ENCODE measurements at places on chromosomes 5 and 9. TPM values are rescaled to one million over a fixed set of nuclear protein-coding genes. Genes with fewer than 3 reads are reported as not detected.

The FOXD4L5 gene
- 0.09 TPM for total RNA-seq

The MEGF10 gene
- not detected for total RNA-seq

The NOL8 gene
- 73.2 TPM for total RNA-seq

The IRX2 gene
- not detected for total RNA-seq

The GFRA3 gene
- 0.32 TPM for total RNA-seq

The HACD4 gene
- 2.4 TPM for total RNA-seq

The ZNF474 gene
- total RNA-seq, result not detected

The MAML1 gene
- total RNA-seq, result 38.3 TPM

The NUDT12 gene
- 3.1 TPM for total RNA-seq

The ADAMTS19 gene
- total RNA-seq, result not detected

The ANKRD31 gene
- total RNA-seq, result 0.28 TPM

The PFN3 gene
- not detected for total RNA-seq

The LRRC70 gene
- 1.1 TPM for total RNA-seq

The PCDHB13 gene
- not detected for total RNA-seq

DNA sequence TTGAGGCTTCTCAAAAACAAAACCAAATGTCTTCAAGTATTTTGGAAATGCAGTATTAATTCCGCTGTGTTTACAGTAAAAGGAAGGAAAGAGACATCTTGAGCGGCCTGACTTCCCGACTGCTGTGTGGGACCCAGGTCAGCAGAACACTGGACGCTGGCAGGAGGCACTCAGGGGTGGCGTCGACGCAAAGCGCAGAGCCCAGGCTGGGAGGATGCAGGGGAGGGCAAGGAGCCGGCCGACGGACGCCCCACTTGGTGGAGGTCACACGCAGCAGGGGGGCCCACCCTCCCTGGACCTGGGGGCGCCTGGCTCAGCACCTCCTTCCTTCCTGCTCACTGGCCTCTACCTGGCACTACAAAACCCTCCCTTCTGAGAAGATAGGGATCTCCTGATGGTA lies 19.7 kb downstream of the SLC12A7 start:
- no peak overlapping the region for H3K4me3 ChIP-seq
- peaks cover 2% of the 10 kb centered on the region for H3K4me1 ChIP-seq
- no peaks in the 10 kb centered on the region for H3K27me3 ChIP-seq
- H3K36me3 ChIP-seq, result peaks cover 18% of the 10 kb centered on the region
- no peak overlapping the region for H3K27ac ChIP-seq

- no peak overlapping the region for H3K4me3 ChIP-seq
- DNase-seq, result no peak
- H3K27me3 ChIP-seq, result no peaks in the 10 kb centered on the region
- H3K36me3 ChIP-seq, result no peaks in the 10 kb centered on the region
- no peaks in the 10 kb centered on the region for H3K4me1 ChIP-seq
These were observed 93.5 kb upstream of the RGMB start for GRCh38 chr5:98679963-98680362.

GRCh38 chr5:219460-219863 lies 1.3 kb downstream of the SDHA start:
- peaks cover 40% of the 10 kb centered on the region for H3K36me3 ChIP-seq
- H3K4me3 ChIP-seq, result peak overlapping the region; percentile 94
- peak overlapping the region; percentile 84 for H3K27ac ChIP-seq
- no peaks in the 10 kb centered on the region for H3K27me3 ChIP-seq

DNA sequence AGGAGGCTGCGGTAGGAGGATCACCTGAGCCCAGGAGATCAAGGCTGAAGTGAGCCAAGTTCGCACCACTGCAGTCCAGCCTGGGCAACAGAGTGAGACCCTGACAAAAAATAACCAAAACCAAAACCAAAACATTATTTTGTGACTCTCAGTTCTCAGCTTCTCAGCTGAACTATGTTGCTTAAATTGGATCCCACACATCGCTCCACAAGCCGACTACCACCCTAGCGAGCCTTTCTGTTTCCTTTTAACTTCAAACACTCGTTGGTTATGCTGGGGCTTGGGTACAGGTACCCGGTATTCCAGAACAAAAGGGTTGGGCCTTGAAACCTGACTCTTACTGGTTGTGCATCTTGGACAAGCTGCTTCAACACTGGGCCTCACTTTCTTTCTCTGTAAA lies 3.8 kb upstream of the PTGS1 start:
- H3K4me1 ChIP-seq, result peaks cover 7% of the 10 kb centered on the region
- H3K36me3 ChIP-seq, result no peaks in the 10 kb centered on the region
- H3K27me3 ChIP-seq, result peaks cover 16% of the 10 kb centered on the region
- H3K27ac ChIP-seq, result no peak overlapping the region
- H3K4me3 ChIP-seq, result no peak overlapping the region
- DNase-seq, result no peak

- no peak overlapping the region for H3K27ac ChIP-seq
- DNase-seq, result no peak
- no peaks in the 10 kb centered on the region for H3K36me3 ChIP-seq
- H3K27me3 ChIP-seq, result peaks cover 30% of the 10 kb centered on the region
- H3K4me1 ChIP-seq, result no peaks in the 10 kb centered on the region
These were observed 218.6 kb upstream of the DMRTA1 start for GRCh38 chr9:22227986-22228385.

DNA sequence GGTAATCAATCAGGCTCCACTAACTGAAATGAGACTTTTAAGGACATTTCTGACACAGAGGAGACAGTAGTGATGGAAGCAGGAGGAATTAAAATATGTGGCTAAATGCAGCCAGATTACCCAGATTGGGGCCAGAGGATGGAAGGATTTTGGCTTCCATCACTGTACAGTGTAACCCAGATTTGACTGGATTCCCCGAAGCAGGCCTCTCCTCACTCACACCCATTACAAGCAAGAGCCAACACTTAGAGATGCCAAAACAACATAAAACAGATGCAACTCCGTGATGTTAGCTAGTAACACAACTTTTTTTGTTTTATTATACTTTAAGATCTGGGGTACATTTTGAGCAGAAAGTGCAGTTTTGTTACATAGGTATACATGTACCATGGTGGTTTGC lies 17.6 kb downstream of the TEK start:
- H3K27ac ChIP-seq, result no peak overlapping the region
- H3K36me3 ChIP-seq, result no peaks in the 10 kb centered on the region
- DNase-seq, result no peak
- H3K4me1 ChIP-seq, result no peaks in the 10 kb centered on the region
- H3K4me3 ChIP-seq, result no peak overlapping the region

DNA sequence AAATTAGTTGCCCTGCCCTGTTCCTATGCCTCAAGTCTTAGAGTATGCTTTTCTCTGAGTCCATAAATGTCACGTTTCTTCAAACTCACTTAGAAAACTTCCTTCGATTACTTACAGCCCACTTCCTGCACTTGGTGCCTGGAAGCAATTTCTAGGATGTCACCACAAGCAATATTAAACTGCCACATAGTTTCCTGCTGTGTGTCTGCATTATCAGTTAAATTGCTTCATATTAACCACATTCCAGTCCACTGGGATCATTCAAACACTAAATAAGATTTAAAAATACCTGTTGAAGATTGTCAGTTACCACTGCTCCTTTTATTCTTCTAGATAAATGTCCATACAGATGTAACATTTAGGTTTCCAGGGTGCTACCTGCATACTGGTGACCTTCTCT lies 4.1 kb downstream of the DENND1A start:
- no peaks in the 10 kb centered on the region for H3K27me3 ChIP-seq
- H3K36me3 ChIP-seq, result peaks cover 15% of the 10 kb centered on the region
- H3K27ac ChIP-seq, result no peak overlapping the region
- no peak for DNase-seq
- peaks cover 32% of the 10 kb centered on the region for H3K4me1 ChIP-seq
- H3K4me3 ChIP-seq, result no peak overlapping the region

GRCh38 chr5:10331341-10331796 lies 22.1 kb upstream of the MARCHF6 start:
- H3K36me3 ChIP-seq, result no peaks in the 10 kb centered on the region
- DNase-seq, result no peak
- no peak overlapping the region for H3K27ac ChIP-seq
- H3K4me3 ChIP-seq, result no peak overlapping the region
- peaks cover 4% of the 10 kb centered on the region for H3K4me1 ChIP-seq
- peaks cover 56% of the 10 kb centered on the region for H3K27me3 ChIP-seq

- DNase-seq, result no peak
- peak overlapping the region; percentile 35 for H3K27ac ChIP-seq
- H3K4me1 ChIP-seq, result peaks cover 24% of the 10 kb centered on the region
- H3K4me3 ChIP-seq, result no peak overlapping the region
These were observed 22.3 kb downstream of the TTF1 start for GRCh38 chr9:132384376-132384775.

- peak overlapping the region; percentile 77 for H3K4me3 ChIP-seq
- no peaks in the 10 kb centered on the region for H3K27me3 ChIP-seq
- H3K27ac ChIP-seq, result no peak overlapping the region
- no peak for DNase-seq
These were observed 9.8 kb upstream of the ERAP1 start for GRCh38 chr5:96817506-96817905.

DNA sequence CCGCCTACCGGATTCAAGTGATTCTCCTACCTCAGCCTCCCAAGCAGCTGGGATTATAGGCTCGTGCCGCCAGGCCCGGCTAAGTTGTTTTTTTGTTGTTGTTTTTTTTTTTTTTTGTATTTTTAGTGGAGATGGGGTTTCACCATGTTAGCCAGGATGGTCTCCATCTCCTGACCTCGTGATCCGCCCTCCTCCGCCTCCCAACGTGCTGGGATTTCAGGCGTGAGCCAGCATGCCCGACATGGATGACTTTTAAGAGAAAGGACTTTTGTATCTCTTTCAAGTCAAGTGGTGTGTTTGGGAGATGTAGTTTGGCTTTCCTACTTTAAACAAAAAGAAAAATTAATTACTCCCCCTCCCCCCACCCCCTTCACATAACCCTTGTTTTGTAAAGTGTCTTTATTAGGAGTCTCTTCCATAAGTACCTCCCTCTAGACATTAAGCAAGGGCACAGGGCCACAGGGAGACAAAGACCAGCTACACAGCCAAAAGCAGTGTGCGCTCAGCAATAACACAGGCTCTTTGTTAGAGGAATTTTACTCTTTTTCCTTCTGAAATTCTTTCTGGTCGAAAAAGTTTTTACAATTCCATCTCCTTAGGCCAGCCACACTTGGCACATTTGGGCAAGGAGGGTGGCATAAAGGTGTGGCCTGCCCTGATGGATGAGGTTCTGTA lies 31.2 kb downstream of the JAKMIP2 start:
- H3K4me1 ChIP-seq, result no peaks in the 10 kb centered on the region
- no peaks in the 10 kb centered on the region for H3K36me3 ChIP-seq
- DNase-seq, result no peak

- H3K27me3 ChIP-seq, result no peaks in the 10 kb centered on the region
- DNase-seq, result no peak
- peaks cover 3% of the 10 kb centered on the region for H3K4me1 ChIP-seq
- H3K4me3 ChIP-seq, result no peak overlapping the region
- peaks cover 47% of the 10 kb centered on the region for H3K36me3 ChIP-seq
These were observed 44.5 kb downstream of the SECISBP2 start for GRCh38 chr9:89362647-89363310.

GRCh38 chr9:93193388-93194220 lies 9.7 kb downstream of the WNK2 start:
- H3K4me1 ChIP-seq, result no peaks in the 10 kb centered on the region
- no peak for DNase-seq
- no peak overlapping the region for H3K4me3 ChIP-seq
- H3K27ac ChIP-seq, result no peak overlapping the region
- H3K36me3 ChIP-seq, result no peaks in the 10 kb centered on the region
- peaks cover 10% of the 10 kb centered on the region for H3K27me3 ChIP-seq

DNA sequence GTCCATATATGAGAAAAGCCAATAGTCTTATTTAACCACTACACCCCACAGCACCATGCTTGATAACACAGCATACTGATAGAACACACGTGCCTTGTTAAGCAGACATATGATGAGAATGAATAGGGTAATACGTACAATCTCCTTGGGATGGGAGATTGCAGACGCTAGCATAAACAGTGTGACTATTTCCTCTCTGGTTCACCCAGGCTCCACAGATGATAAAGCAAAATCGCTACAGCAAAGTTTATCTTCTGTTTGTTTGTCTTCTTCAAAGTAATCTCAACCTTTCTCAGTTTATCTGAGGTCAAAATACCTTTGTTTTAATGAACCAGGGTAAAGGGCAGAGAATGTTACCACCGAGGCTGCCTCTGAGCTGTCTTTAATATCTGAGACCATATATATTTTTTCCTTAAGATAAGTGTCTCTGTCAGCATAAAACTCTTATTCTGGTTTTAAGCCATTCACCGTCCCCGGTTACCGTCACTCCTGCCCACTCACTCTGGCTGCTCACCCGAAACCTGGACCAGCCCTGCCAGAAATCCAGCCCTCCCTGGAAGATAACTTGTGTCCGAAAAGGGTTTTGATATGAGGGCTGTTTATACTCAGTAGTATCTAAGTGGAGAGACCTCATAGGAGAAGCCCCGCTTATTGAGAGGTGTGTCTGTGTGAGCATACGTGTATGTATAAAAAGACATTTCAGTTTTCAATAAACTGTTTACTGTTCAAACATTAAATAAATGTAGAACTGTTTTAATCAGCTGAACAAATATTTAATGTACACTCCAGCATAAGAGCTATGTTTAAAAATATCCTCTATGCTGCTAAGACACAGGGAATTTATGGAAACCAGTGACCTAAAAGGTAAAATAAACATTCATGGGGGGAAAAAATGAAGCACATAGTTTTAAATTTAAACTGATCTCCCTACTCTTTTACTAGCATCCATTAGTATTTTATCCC lies 465.4 kb downstream of the RASEF start:
- H3K27me3 ChIP-seq, result no peaks in the 10 kb centered on the region

GRCh38 chr5:53974021-53974420 lies 336.4 kb downstream of the ARL15 start:
- peaks cover 1% of the 10 kb centered on the region for H3K4me1 ChIP-seq
- H3K27me3 ChIP-seq, result no peaks in the 10 kb centered on the region
- no peak overlapping the region for H3K27ac ChIP-seq

DNA sequence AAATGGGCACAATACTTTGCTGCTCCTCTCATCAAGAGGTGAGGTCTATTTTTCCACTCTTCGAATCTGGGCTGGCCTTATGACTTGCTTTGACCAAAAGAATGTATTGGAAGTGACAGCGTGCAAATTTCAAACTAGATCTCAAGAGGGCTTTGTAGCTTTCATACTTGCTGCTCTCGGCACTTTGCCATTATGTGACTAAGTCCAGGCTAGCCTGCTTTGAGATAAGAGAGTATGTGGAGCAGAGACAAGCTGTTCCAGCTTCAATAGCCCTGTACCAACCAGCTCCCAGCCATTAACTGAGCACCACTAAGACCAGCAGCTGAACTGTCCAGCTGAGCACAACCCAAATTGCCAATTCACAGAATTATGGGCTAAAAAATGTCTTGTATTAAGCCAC lies 124.6 kb downstream of the ACER2 start:
- H3K27ac ChIP-seq, result no peak overlapping the region
- DNase-seq, result no peak
- no peak overlapping the region for H3K4me3 ChIP-seq
- no peaks in the 10 kb centered on the region for H3K36me3 ChIP-seq
- H3K27me3 ChIP-seq, result peaks cover 12% of the 10 kb centered on the region

DNA sequence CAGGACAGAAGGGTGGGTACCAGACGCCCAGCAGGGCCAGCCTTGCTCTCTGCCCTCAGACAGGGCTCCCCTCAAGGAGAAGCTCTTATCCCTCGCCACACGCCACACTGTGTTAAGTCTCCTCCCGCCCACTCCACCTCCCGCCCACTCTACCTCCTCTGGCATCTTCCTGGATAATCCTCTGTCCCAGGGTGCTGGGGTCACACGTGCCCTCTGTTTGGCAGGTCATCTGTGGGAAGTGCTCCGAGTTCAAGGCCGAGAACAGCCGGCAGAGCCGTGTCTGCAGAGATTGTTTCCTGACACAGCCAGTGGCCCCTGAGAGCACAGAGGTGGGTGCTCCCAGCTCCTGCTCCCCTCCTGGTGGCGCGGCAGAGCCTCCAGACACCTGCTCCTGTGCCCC lies 26.0 kb upstream of the SUSD3 start:
- H3K4me1 ChIP-seq, result peaks cover 22% of the 10 kb centered on the region
- H3K27me3 ChIP-seq, result no peaks in the 10 kb centered on the region
- no peak overlapping the region for H3K4me3 ChIP-seq
- peak overlapping the region; percentile 30 for H3K27ac ChIP-seq
- no peak for DNase-seq

Data from activated T-helper 2 cell treated with anti-CD3 and anti-CD28 coated beads, Interferon-gamma antibody, Interleukin-2, Interleukin-4, amounts not matched to agents 10 μg/mL and 5 μg/mL and 100 μg/mL, durations not matched to agents 14 hours and 24 hours and 36 hours (primary cell).